Right hindlimb (tissue), 1 donor: ENCODE measurements at places on chromosomes 1 and 21.

- no peak for DNase-seq
Measured at GRCh38 chr1:245987219-245987545, 519.9 kb downstream of the SMYD3 start.

- DNase-seq: peak; percentile 91
Measured at GRCh38 chr1:115595279-115596079, 46.3 kb upstream of the VANGL1 start.

- peak; percentile 85 for DNase-seq
Measured at GRCh38 chr1:62327360-62328055, 8.3 kb upstream of the KANK4 start.

- no peak for DNase-seq
Measured at GRCh38 chr1:33002006-33002405, 34.7 kb downstream of the AK2 start.

GRCh38 chr1:84301004-84301784 lies at the start of gene SAMD13:
Gene SAMD13 (plus strand): TSS chr1:84301708. CDS start chr1:84303235, 1,527 bp downstream.
- DNase-seq: peak; percentile 85

GRCh38 chr1:33168556-33169289 lies 13.1 kb downstream of the TRIM62 start:
- peak; percentile 48 for DNase-seq

DNA sequence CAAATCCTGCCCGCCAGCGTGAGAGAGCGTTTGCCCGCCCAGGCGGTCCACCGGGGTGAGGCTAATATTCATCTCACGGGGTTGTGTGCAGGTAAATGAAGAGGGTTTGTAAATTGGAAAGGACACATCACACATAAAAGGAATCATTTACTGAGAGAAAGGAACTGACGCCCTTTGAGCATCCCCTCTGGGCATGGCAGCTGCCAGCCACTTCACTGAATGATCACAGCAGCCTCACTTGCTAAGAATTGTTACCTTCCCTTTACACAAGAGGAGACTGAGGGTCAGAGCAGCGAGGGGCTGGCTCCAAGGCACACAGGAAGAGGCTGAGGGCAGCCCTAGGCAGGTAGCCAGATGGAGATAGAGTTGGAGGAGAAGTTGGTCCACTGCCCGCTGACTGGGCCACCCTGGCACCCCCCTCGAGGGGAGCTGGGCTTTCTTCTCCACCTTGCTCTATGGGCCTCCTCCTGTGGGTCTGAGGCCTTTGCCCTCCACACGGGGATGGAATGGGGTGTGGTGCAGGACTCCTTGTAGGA lies 96.0 kb downstream of the FOXD2 start:
- DNase-seq: no peak

DNA sequence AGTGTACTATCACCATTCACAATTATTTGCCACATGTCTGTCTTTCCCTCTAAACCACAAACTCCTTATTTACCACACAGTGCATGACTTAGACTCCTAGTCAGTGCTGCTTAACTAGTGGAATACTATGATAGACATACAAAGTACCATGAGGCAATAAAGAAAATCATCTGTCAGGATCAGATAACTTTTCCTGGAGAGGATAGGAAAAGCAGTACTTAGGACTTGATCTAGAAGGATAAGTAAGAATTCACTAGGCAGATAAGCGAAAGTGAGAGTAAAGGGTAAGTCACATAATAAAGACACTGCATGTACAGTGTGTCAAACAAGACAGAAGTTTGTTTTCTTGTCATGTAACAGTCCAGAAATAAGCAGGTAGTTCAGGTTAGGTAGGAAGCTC lies 21.2 kb upstream of the TSPAN1 start:
- DNase-seq: no peak

GRCh38 chr1:41414716-41415306 lies 53.6 kb downstream of the FOXO6 start:
- DNase-seq: no peak
